EH (cell line): ENCODE measurements at places on chromosomes 1 and 21.

GRCh38 chr1:167107456-167107855, 13.6 kb downstream of the STYXL2 start:
- no peak for DNase-seq

DNA sequence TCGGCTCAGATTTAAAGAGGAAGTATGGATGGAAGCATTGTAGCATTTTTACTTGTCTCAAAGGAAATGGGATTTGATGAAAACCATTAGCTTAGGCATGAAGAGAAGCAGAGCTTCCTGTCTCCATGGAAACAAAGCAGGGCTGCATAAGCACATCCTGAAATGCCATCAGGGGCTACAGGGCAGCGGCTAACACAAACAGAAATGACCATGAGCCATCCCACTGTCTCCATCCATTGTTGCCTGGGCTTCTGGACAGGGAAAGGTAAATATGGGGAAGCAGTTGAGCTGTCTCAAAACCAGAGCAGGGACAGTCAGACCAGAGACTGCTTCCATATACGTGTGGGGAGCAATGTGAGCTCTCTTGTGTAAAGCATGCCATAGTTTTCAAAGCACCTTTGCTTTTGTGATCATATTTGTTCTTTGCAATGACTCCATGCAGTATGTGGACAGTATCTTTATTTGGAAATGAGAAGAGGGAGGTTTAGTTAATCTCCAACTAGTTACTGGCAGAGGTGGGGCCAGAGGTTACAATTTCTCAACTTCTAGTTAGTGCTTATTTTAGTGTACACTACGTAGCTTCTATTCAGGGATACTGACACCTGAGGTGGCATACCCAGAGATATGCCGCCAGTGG, 176.1 kb downstream of the CACNA1E start:
- no peak for DNase-seq

DNA sequence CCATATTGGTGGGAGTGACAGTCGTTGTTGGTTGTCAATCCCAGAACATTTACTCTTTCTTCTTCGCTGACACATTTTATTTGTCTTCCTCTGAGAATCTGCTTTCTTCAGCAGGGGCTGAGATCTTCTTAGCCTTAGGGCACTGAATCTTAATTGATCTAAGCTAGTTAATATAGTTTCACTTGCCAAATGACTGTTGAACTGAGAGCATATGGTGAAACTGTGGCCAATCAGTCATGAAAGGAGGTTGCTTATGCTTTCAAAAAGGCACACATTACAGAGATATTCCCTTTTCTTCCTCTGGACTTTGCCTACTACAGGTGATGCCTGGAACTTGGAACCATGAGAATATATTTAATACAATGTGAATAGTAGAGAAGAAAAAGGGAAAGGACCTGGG, 60.0 kb upstream of the KIAA0040 start:
- no peak for DNase-seq

- DNase-seq = no peak
Measured at GRCh38 chr1:64110924-64111777, 92.3 kb upstream of the UBE2U start.

GRCh38 chr1:41536361-41536802, 51.9 kb upstream of the EDN2 start:
- no peak for DNase-seq
